ENCODE measurements at places on chromosomes 13 and 19. TPM values are rescaled to one million over a fixed set of nuclear protein-coding genes. Genes with fewer than 3 reads are reported as not detected.
A peak's percentile ranks its signal among the peaks of the same experiment; 100 is the strongest.

TICAM1 gene
- polyA plus RNA-seq = 0.65 TPM

GRCh38 chr13:47459512-47459911 lies 541.6 kb downstream of the SUCLA2 start:
- DNase-seq = peak; percentile 75

DNA sequence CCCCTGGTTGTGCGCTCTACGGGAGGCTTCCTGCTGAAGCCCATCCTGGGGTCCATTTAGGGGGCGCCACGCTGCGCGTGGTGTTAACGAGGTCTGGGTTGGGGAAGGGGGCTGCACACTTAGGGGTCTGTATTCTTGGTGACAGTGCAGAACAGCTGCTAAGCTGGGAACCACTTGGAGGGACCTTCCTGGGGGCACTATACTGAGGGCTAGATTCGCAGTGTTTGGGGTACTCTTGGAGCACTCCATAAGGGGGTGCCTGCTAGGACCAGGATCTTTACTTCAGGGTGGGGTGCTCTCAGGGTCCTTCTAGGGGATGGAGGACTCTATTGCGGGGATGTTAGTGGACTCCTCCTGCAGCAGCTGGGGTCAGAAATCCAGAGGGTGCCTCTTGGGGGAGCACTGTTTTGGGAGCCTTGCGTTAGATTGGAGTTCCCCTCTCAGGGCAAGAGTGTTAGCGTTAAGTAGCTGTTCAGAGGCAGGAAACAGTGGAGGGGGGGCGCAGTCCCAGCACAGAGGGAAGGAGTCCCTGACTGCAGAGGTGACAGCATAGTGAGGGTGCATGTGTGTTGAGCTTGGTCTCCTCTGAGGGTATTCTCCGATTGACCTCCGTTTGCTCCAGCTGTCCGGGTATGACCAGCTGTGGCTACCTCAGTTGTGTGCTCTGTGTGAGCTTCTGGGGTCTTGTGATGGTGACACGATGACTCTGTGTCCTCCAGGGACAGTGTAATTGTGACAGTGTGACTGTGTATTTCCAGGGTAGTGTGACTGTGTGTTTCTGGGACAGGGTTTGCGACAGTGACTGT lies 1.1 kb downstream of the PDE4A start:
- no peak for DNase-seq

GRCh38 chr19:58328999-58329398 lies 2.2 kb downstream of the ZSCAN22 start:
- no peak for DNase-seq

GRCh38 chr13:61413572-61414535 lies 1.8 kb downstream of the PCDH20 start:
- no peak for DNase-seq

Data from fibroblast of lung (primary cell).